ENCODE measurements at places on chromosomes 11 and 22.

GRCh38 chr11:17197431-17197898 lies 10.3 kb downstream of the PIK3C2A start:
- DNase-seq: no peak

- no peak for DNase-seq
These were observed 19.4 kb downstream of the TEAD1 start for GRCh38 chr11:12693479-12694182.

DNA sequence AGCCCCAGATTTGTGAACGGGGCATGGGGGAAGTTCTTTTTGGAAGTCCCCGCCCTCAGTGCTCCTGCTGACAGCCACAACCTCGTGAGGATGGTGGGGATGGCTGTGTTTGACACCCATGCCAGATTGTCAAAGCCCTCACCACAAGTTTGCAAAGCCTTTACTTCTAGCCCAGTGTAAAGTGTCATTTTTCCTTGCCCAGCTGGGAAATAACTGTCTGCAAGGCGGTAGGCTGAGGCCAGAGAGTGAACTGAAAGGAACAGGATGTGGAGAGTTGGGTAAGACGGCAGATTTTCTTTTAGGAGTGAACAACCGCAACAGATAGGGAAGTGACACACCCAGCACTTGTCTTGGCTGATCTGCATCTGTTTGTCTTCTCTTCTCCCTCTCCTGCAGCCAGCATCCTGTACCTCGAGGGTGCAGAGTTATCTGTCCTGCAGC lies 13.6 kb downstream of the IL17RA start:
- no peak for DNase-seq

GRCh38 chr11:15726221-15726746 lies 611.6 kb downstream of the INSC start:
- no peak for DNase-seq

DNA sequence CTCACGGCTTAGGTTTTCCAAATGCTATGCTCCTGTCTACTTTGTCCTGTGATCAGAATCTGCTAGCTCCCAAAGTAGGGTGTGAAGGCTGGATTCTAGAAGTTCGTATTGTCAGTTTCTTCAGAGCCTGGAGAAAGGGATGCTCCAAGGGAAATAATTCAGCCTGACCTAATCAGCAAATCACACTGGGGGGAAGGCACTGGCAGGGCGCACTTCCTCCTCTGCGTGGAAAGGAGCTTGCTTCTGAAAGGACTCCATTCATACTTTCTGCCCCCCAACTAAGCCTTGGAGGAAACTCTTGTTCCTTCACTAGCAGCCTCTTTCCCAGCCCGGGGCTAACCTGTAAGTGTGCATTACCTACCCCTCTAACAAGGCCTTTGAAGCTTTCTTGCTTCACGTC lies 165.9 kb downstream of the NAV2 start:
- DNase-seq: no peak
